C1 segment of cervical spinal cord (tissue), 14 donors: ENCODE measurements at places on chromosomes 2 and 18.
A peak's percentile ranks its signal among the peaks of the same experiment; 100 is the strongest.

DNA sequence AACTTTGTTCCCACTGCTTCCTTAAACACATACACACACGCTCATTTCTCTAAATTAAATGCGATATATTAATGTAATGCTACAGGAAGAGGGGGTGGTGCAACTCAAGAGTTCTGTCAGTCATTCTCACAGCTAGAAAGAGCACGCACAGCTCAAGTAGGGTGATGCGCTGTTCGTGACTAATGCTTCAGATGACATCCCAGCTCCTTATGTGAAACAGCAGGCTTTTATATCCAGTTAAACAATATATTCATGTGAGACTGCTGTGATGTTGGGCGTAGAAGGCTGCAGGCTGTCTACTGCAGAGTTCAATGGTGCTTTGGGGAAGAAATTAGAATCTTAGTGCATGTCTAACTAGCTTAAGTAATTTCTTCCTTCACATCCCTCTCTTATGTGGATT lies 912.6 kb upstream of the FSHR start:
- no peak for DNase-seq

DNA sequence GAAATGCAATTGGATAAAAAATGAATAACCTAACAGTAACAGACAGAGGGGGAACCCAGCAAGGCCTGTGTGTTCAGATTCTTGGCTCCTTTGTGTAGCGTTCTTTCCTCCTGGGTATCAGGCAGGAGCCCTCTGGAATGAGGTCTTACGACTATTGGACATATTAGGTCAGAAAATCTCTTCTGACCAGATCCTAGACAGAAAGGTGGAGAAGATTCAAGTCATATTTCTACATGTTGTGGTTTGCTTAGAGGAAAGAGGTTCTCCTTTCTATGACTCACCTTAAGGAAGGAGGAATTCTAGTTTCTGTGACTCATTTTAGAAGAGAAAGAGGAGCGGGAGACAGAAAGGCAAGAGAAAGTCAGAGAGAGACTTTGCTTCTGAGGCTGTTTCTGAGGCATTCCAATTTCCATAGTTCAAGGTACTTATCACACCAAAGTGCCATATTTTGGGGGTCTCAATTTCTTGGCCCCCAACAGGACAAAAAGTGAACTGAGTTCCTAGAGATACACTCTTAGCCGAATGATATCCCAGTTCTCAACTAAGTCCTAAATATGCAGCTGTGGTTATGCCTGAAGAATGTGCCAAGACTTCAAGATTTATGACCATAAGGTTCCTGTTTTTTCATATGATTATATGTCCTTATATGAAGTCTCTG lies 618.6 kb downstream of the ZEB2 start:
- DNase-seq: no peak

DNA sequence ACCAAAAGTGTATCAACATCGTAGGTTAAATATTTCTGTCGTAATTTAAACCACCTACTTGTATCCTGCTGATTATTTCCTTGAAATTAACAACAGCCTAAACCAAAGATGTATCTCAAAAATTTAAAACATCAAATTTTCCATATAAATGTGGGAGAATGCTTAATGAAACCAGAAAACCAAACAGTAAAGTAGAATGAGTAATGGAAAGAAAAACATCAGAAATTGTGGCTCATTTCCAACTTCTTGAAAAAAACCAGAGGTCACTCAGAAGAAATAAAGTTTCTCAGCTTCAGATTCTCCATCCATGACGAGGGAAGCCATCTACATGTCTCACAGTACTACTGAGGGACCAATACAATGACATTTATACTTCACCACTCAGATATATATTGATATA lies 296.5 kb downstream of the NOL4 start:
- DNase-seq: no peak

GRCh38 chr2:40002339-40002738 lies 223.3 kb upstream of the THUMPD2 start:
- no peak for DNase-seq

DNA sequence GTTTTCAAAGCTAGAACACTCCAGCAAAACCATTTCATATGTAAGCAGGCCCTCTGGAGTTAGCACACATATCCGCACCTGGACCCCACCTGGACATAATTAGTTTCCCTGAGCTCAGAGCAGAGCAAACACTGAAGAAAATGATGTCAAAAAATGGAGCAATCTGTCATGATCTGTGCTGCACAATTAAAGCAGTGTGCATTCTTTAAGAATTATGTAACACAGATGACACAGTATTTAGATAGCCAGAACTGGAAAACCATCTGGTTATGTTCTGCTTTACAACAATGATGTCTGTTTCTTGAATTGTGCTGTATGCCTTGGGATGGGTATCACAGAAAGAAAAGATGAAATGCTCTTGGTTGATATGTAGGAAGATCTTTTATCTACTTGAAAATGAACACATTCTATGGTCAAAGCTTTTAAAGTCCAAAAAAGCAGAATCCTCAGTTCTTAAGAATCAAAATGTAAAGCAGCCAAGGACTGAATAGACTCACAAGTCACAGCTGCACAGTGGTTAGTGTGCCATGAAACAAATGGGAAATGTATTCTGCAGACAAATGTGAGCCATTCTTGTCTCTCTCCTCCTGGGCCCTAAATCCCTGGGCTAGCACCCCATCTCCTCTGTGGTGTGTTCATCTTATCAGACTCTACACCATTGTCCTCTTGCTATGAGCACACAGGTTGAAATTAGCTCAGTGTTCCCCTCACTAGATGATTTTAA lies 36.8 kb downstream of the HRH4 start:
- DNase-seq: peak; percentile 77

- DNase-seq: no peak
Observed at GRCh38 chr2:33509908-33510585, 33.6 kb downstream of the RASGRP3 start.

GRCh38 chr2:102002228-102002627 lies 10.5 kb downstream of the IL1R2 start:
- no peak for DNase-seq

DNA sequence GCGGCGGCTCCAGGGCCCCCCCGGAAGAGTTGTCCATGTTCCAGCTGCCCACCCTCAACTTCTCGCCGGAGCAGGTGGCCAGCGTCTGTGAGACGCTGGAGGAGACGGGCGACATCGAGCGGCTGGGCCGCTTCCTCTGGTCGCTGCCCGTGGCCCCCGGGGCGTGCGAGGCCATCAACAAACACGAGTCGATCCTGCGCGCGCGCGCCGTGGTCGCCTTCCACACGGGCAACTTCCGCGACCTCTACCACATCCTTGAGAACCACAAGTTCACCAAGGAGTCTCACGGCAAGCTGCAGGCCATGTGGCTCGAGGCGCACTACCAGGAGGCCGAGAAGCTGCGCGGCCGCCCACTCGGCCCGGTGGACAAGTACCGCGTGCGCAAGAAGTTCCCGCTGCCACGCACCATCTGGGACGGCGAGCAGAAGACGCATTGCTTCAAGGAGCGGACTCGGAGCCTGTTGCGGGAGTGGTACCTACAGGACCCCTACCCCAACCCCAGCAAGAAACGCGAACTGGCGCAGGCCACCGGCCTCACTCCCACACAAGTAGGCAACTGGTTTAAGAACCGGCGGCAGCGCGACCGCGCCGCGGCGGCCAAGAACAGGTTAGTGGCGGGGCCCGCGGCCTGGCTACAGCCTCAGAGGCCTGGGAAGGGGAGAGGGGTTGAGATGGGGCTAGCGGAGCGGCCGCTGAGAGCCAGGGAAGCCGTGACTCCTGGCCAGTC lies 965 bp downstream of the SIX3 start:
- DNase-seq: no peak

DNA sequence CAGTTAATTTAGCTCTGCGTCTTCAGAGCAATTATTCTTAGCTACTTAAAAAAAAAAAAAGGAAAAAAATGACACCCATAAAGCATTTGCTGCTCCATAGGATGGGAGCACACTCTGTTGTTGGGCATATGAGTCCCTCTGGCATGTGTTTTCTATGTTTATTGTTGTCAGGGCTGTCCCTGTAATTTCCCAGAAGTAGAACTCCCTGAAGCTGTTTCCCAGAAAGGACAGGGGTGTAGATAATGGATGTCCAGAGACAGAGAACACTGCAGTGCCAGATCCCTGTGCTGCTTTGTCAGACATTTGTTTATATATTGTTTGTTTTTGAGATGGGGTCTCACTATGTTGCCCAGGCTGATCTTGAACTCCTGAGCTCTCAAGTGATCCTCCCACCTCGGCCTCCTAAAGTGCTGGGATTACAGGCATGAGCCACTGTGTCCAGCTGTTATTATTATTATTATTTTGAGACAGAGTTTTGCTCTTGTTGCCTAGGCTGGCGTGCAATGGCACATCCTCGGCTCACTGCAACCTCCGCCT lies 32.6 kb downstream of the GALM start:
- DNase-seq: no peak

DNA sequence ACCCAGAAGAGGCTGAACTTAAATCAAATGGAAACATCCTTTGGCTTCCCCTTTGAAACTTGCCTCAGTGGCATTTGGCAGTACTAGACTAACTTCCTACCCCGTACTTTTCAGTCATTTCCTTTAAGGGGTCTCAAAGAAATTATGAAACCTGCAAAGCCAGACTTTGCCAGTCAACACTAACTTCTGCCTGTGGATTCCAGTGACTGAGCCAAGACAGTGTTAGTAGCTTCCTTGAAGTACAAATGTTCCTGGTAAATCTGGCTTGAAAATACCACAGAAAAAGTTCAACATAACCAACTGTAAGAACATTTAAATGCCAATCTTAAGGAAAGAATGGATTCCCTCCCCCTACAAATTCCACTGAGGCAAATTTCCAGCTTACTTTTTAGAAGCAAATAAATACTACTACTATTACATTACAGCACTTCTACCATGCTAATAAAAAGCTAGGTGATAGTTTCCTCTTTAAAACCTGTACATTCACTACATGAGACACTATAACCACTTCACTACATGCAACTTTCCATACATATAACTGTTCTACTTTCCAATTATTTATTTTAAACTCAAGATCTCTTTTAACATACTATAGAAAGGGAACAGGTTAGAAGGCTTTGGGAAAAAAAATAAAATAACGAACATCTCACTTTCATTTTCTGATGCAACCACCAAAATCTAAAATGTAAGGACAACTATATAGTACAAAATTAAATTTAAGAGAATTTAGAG lies 2.4 kb downstream of the PELI1 start:
- DNase-seq: no peak

- DNase-seq: no peak
Observed at GRCh38 chr2:43223521-43224001, 2.8 kb downstream of the ZFP36L2 start.

DNA sequence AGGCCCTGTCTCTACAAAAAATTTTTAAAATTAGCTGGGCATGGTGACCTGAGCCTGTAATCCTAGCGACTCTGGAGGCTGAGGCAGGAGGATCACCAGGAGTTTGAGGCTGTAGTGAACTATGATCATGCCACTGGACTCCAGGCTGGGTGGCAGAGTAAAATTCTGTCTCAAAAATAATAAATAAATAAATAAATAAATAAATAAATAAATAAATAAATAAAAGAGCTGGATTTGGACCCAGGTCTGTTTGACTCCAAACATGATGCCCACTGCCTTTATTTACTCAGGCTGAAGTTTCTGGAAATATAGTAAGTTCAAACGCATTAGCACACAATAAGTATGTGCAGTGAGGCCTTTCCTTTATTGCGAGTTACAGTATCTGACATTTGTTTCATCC lies 75.0 kb downstream of the THNSL2 start:
- no peak for DNase-seq

GRCh38 chr2:131431336-131431735 lies 44.6 kb upstream of the TUBA3D start:
- DNase-seq: no peak

- no peak for DNase-seq
Observed at GRCh38 chr2:59182249-59182648, 941.1 kb upstream of the FANCL start.

- no peak for DNase-seq
Observed at GRCh38 chr18:58891776-58892175, 27.1 kb downstream of the ZNF532 start.

DNA sequence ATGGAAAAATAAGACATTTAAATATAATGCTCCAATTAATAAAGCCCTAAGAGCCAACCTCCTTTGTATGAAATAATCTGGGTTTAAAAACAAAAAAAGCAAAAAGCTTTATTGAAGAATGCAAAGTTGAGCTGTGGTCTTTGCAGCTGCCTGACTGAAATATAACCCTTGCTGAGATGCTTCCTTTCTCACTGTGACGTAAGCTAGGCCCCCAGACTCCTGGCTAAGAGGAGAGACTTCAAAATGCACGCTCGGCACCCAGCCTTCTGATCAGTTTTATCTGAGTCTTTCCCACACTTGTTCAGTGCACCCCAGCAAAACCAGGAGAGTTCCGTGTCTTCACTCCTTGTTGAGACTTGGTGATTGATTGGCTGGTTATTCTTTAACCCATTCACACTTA lies 115.3 kb downstream of the BCL11A start:
- no peak for DNase-seq

DNA sequence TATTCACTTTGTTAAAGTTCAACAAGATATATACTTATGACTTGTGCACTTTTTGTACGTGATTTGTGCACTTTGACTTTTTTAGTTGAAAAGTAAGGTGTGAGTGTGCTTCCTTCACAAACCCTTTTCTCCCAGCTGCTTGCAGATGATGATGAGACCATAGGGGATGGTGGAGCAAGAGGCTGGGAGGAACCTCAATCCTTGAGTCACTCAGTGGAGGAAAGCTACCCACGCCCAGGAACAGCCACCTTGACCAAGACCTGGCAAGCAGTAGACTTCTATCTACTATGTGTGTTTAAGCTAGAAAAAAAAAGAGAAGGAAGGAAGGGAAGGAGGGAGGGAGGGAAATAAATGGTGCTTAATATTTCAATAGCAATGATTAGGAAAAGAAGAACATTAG lies 25.2 kb upstream of the TAF1B start:
- no peak for DNase-seq

- no peak for DNase-seq
Observed at GRCh38 chr2:71640489-71640888, 187.1 kb downstream of the DYSF start.

- DNase-seq: no peak
Observed at GRCh38 chr2:10165861-10166675, 43.5 kb downstream of the RRM2 start.
